Activated T-cell treated with anti-CD3 and anti-CD28 coated beads for 4 hours (primary cell): ENCODE measurements at places on chromosomes 2 and 18.

- no peak for DNase-seq
Measured at GRCh38 chr2:113273027-113273551, 5.6 kb downstream of the PAX8 start.

DNA sequence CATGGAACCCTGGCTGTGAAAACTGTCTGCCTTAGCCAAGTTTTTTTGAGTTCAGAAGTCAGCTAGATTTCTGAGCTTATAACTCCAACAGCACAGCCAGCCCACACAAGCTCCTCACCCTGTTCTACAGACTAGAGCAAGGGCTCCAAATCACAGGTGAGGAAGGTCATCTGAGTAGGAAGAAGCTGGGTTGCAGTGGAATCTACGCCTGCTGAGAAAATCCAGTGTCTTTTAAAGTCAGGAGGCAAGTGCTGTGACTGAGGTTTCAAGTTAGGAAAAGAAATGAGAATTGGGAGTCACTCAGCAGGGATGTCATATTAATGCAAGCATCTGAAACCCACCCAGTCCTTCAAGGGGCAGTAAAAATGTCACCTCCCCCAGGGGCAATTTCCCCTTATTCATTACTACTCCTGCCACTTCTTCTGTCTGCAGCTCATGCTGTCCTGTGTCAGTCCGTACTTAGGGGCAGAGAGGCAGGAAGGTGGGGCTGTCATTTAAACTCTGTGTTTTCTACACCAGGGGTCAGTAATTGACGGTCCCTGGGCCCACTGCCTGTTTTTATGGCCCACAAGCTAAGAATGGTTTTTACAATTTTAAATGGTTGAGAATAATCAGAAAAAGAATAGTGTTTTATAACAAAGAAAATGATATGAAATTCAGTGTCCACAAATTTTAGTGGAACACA, 551.1 kb downstream of the BCL11A start:
- no peak for DNase-seq

DNA sequence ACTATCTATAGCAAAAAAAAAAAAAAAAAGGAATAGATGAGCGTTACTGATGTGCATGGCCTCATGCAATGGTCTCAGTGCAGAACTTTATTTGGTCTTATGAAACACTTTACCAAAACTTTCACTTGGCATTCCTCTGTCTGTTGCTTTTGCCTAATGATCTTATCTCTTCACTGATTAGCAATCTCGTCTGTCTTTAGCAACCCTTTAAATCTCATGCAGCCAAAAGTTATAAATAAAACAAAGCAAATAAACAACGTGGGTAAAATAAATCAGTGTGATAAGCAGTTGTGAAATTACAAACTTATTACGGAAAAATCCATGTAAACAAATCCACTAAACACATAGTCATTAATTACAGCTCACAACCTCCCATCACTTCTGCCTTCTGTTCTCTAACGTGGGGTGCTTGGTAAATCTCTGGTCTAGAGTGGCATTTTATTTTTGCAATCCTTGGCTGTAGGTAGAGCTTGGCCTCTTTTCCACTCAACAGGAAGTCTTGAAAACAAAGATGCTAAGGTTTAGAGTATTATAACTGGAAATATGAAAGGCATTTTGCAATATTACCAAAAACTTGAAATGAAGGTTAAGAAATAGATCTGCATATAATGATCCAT, 288.0 kb downstream of the AFF3 start:
- DNase-seq, result no peak

- no peak for DNase-seq
Measured at GRCh38 chr2:187890690-187891089, 336.5 kb upstream of the TFPI start.

DNA sequence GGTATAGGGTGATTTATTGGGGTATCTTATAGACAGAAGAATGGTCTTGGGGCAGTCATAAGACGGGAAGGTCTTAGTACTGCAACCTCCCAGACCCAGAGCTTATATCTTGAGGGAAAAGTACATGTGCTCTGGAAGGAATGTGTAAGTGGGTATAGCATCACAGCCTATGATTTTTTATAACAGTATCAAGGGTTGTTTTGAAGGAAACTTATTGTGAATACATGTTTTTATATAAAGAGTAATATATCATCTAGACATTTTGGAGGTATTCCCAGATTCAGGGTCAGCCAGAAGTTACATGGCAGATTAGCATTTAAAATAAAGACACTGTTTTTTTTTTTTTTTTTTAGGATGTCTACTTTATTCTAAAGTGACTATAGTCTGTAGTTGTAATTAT, 47.6 kb upstream of the STON1 start:
- no peak for DNase-seq

GRCh38 chr2:1740716-1741589, 3.4 kb downstream of the PXDN start:
- no peak for DNase-seq

DNA sequence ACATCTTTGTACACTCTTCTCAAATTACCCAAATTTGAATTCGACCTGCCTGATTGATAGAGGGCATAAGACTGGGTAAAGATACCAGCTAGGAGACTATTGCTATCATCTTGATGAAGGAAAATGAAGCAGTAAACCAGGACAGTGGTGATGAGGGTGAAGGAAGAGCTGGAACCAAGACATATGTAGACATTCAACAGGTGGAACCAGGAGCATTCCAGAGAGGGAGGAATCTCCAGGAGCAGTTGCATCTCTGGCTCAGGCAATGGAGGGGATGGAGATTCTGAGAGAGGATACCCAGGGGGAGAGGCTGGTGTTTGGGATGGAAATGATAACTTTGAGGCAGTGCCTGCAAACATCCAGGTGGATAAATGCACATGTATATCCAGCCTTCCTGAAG, 41.6 kb downstream of the SDC1 start:
- DNase-seq, result no peak

GRCh38 chr2:35081001-35081621, 1274.5 kb upstream of the CRIM1 start:
- no peak for DNase-seq

- DNase-seq, result no peak
Measured at GRCh38 chr2:142840436-142840835, 37.0 kb upstream of the KYNU start.

DNA sequence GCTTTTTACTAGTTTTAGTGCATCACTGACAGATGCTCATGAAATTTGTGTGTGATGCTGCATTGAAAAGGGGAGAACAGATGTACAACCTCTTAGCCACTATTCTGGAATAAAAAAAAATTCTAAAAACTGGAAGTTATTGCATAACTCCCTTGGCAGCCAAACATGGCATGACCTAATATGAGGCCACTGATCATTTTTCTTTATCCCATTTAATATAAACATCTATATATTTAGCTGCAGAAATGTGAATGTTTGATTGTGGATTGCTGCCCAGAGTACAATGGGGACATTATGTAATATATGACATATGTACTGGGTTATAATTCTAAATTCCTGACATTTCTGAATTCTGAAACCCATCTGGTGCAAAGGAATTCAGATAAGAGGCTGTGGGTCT, 86.5 kb downstream of the CDCA7 start:
- no peak for DNase-seq

DNA sequence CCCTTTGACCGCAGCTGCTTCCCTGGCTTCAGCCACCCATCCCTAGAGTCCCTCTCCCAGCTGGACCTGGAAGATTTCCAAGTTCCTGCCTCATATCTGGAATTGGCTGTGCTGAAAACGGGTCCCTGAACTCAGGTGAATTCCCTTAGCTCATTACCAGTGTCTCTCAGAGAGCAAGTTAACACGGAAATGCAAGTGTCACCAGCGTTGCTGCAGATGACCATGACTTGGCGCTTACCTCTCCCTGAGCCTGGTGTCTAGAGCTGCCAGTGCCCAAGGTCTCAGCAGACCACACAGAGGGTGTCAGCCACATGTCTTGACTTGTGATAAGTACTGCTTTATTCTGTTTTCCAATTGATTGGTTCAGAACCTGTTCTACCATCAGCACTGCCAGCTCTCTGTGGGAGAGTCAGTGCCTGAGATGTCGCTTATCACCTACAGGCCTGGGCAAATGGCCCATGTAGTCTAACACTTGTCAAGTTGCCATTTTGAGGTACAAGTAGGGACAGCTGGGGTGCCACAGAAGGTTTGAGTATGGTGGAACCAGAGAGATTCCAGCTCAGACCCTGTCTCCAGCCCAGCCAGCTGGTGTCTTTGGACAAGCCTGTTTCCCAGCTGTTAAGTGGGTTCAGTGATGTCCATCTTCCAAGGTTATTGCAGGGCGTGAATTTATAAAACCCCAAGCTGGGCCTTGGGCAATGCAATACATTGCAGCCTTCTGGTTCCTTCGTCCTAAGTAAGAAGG, 48.7 kb downstream of the LYPD1 start:
- no peak for DNase-seq

DNA sequence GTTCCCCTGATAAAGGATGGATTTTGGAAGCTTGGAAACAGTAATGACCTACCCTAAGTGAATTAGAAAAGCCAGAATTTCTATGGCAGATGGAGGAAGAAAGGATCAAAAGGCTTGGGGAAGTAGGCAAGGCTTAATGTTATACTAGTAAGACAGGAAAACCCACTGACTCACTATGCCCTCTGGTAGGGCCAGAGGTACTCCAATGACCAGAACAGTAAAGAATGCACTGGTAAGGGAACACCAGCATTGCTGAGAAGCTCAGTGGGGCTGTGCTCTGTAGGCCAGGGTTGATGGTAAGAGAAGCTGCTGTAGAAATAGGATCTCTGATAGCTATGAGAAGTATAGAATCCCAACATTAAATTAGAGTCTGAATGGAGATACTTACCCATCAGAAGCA, 126.4 kb downstream of the GFPT1 start:
- DNase-seq, result no peak

DNA sequence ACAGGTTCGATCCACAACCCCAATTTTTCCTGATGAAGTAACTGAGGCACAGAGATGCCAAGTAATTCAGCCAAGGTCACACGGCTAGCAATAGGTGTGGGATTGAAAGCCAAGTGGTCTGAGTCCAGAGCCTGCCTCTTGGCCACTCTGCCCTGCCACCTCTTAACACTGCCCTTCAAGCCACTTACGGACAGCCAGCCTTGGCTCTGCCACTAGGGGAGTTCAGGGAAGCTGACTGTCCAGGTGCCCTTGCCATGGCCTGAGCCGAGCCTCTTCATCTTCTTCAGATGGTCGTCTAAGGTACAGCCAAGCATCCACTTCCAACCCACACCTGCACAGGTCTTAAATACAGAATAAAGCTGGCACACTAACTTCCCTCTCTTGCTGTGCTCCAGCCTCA, 99.3 kb upstream of the GPR45 start:
- DNase-seq, result no peak

DNA sequence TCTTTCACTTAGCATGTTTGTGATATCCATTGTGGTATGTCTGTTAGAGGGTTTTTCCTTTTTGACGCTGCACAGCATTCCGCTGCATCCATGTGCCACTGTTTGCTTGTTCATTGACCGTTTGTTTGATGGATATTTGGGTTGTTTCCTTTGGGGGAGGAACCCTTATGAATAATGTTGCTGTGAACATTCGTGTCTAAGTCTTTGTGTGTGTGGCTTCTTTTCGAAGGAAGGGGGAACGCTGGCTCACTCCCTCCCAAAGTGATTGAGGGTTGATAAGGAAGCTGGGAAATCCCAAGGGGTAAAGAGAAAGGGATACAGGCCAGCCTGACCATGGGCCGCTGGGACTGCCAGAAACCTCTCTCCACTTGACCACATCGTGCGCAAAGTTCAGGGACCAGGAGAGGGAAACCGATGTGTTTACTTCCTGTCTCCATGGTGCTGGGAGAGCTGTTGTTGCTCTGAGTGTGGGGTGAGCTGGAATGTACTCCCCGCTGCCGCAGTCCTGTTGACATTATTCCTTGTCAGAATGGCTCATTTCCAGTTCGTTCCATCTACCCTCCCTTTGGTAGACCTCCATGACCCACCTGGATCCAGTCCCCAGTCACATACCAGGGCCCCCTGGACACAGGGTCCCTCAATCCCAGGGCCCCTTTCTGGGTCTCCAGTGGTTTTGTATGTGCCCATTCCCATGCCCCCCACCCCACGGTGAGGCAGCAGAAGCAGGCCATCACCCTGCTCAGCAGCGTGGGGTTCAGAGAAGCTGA, 39.6 kb downstream of the HS1BP3 start:
- no peak for DNase-seq

DNA sequence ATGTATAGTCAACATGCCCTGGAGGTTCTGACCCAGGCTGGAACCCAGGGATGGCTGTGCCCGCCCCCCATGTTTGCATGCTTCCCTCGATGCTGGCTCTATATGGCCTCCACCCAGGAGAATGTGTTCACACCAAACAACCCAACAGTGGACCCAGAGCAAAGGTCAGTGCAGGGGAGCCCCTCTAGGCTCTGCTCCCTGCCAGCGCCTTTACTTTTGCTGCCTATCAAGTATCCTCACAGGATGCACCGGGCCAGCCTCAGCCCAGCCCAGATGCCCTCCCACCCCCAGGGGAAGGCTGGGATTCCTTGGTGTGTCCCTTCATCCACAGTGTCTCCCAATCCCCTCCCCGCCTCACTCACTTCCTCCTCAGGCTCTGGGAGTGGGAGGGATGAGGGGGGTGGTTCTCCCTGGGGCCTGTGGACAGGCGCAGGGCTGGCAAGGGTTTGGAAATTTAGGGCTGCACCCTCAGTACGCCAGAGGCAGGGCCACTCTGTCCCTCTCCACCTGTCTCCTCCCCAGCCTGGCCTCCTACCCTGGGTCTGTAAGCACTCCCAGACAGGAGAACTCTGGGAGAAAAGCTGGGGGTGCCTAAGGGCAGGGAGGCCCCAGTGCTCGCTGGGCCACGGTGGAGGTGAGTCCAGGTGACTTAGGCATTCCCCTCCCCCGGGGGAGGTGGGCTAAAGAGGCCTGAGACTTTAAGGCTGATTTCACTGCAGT, 2.3 kb downstream of the ATP6V1B1 start:
- DNase-seq, result no peak

DNA sequence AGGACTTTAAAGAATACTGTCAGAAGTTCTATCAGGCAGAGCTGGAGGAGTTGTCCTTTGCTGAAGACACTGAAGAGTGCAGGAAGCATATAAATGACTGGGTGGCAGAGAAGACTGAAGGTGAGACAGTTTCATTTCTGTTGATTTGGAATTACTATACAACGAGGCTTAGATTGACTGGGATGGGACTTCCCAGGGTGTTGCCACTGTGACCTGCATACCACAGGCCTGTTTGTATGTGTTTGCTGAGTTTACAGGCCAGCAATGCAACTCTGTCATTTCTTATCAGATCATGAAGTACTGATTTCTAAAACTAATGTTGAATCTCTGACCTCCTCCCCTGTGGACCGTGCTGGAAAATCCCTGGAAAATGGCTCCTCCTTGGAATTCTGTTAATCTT, 11.8 kb downstream of the SERPINB8 start:
- DNase-seq, result no peak

DNA sequence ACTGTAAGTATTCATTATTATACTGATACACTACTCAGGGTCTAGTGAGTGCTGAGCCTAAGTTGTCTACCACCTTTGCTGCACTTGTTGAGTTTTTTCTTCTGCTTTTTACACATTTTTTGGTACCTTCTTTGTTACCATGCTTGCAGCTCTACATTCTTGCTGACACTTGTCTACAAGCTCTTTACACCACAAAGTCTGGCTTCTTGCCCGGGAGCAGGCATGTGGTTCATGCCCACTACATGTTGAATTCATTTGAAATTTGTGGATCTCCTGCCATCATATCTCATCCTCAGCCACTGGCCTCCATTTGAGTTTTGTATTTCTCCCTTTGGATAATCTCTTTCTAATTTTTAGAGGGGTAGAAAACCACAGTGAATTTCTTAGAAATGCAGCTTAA, 29.9 kb downstream of the IL18R1 start:
- no peak for DNase-seq
